HCEC 1CT (cell line): ENCODE measurements at places on chromosomes 3 and 15.

GRCh38 chr15:83112956-83113299, 5.5 kb downstream of the TM6SF1 start:
- DNase-seq: no peak

GRCh38 chr15:62035256-62035924, 24.9 kb downstream of the VPS13C start:
- DNase-seq: peak; percentile 88

DNA sequence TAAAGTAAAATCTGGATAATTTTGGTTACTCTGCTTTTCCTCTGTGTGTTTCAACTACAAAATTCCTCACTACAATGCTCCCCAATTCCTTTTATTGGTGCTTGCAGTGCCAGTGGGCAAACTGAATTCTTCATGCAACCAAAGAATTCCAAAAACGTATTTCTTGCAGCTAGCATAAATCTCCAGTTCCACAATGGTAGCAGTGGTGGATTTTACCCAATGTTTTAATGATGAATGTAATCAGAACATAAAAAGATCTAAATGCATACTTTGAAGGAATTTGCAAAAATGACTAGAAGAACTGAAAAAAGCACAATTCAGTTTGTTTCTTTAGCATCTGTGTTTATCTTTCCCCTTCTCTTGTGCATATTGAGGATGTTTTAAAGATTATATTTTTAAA, 359.6 kb upstream of the TPRG1 start:
- DNase-seq: no peak

GRCh38 chr3:17730318-17730967, 12.0 kb downstream of the TBC1D5 start:
- peak; percentile 5 for DNase-seq

DNA sequence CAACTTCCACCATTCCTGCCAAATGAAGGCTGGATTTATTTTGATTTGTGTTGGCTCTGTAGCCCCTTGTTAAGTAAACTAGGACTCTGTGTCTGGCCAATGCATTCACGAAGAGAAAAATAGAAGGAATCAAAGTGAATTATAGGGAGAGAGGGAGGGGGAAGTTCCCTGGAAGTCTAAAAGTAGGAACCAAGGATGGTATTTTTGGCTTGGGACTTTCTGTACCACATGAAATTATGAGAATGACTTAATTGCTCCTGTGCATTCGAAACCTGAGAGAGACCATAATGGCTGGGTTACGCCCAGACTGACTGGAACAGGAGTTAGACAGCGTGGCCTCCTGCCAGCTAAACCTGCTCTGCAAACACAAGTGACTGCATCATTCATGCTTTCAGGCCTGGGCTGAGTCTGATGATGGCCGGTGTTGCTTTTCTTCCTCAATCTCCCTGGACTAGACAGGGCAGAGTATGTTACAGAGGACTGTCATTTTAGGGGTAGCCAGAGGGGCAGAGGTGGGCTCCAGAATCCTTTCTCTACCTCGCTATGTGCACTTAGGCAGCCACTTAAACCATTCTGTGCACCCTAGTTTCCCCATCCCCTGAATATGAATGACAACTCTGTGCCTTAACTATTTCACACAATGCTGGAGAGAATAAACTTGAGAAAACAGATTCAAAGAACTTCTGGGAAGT, 58.9 kb downstream of the MYO1E start:
- DNase-seq: no peak
